ENCODE measurements at places on chromosomes 1 and 21.

GRCh38 chr1:113931451-113931851 is 2.3 kb downstream of the HIPK1 start:
- no peak for DNase-seq

DNA sequence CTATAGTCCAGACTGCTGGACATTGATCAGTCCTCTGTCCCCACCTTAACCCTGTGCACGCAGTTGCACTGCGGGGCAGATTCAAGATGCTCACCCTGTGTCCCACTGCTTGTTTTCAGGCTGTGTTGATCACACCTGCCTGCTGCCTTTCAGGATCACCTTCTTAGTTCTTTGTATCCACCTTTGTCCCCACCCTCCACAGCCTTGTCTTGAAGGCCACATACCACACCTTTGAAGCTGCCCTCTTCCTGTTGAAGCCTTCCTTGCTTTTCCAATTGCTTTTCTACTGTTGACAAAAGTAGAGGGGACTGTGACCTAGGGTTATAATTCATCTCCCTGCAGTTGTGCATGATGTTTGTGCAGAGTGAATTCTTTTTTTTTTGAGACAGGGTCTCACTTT is 32.7 kb downstream of the UCK2 start:
- no peak for DNase-seq

GRCh38 chr1:177913762-177914540 is 55.9 kb downstream of the SEC16B start:
- DNase-seq: peak; percentile 50

GRCh38 chr21:42563261-42563660 is 49.6 kb downstream of the SLC37A1 start:
- DNase-seq: no peak

DNA sequence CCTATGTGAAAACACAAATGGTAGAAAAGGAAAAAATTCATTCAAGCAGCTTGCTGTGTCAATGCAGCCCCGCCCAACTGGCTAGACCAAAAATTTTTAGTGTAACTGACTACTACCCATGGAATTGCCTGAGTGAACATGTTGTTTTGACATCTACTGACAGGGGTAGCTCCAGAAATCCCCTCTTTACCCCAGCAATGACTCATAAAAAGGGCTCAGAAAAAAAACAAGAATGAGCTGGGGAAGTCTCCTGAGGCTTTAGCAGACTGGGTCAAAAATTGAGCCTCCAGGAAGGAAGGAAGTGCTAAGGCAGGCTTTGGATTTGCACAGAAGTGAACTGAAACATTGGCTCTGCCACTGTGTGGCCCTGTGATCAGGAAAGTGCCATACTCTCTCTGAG is 24.4 kb upstream of the FGGY start:
- no peak for DNase-seq

DNA sequence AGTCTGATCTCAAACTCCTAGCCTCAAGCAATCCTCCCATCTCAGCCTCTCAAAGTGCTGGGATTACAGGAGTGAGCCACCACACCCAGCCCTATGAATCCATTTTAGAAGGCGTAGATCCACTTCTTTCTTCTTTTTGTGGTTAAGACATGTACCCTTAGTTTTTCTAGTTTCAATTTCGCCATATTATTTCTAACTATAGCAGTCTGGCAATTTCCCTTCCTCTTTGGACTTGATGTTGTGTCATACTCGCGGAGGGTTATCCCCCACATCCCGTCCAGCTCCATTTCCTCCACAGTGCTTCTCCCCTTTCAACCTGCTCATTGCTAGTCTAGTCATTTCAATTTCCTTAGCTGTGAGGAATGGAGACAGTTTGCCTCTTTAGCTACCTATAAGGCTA is 5.2 kb upstream of the LRRC8D start:
- no peak for DNase-seq
